Natural killer cell (primary cell): ENCODE measurements at places on chromosomes 7 and 10. TPM values are rescaled to one million over a fixed set of nuclear protein-coding genes. Genes with fewer than 3 reads are reported as not detected.

AKR1C8 gene
- 4.1 TPM for total RNA-seq

DNA sequence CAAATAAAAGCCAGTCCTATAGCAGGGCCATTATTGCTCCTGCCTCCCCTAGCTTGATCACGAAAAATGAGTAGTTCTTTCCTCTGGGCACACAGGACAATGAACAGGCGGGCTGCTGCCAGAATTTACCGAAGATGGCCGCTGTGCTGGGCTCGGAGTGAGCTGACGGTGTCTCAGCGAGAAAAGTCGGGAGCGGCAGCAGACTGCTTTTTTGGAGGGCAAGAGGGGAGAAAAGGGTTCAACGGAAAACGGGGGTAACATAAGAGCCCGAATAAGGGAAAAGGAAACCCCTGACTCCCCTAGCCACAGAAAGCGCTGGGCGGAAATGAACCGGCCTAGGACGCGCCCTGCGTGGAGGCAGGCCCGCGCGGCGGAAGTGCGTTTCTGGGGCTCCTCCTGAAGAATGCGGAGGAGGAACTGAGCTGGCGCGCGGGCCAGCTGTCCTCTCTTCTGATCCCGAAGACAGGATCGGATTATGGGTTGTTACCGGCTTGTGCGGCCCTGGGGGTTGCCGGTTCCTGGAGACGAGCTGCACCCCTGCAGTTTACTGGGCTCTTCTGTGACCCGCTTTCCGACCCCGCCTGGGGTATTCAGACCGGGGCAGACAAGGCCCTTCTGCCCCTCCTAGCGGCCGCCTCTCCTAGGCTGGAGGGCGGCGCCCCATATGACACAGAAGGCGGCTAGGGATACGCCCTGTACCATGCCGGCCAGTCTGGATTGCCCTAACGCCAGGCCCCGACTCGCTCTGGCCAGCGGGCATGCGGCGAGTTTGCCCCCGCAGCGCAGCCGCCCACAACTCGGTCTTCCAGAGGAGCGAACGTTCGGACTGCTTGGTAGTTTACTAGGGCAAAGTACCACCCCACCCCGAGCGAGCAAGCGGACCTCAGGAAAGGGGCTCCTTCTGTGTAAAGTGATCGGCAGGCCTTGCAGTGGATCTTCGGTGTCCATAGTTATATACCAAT, 30.1 kb upstream of the KMT2E start:
- peaks cover 16% of the 10 kb centered on the region for H3K4me1 ChIP-seq
- peak overlapping the region; percentile 81 for H3K4me3 ChIP-seq
- H3K27ac ChIP-seq, result peak overlapping the region; percentile 98
- DNase-seq, result peak; percentile 81

DNA sequence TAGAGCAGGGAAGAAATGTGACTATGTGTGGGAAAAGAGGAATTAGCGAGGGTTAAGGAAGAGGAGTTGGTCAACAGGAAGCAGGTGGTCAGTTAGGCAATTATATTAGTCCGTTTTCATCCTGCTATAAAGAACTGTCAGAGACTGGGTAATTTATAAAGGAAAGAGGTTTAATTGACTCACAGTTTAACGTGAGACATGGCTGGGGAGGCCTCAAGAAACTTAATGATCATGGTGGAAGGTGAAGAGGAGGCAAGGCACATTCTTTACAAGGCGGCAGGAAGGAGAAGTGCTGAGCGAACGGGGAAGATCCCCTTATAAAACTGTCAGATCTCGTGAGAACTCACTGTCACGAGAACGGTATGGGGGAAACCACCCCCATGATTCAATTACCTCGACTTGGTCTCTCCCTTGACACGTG, 35.0 kb downstream of the RAMP3 start:
- no peak for DNase-seq
- no peak overlapping the region for H3K4me3 ChIP-seq
- no peaks in the 10 kb centered on the region for H3K4me1 ChIP-seq
- no peaks in the 10 kb centered on the region for H3K27me3 ChIP-seq

- peak overlapping the region; percentile 5 for H3K27ac ChIP-seq
- no peak overlapping the region for H3K4me3 ChIP-seq
- no peak for DNase-seq
- no peaks in the 10 kb centered on the region for H3K27me3 ChIP-seq
These were observed 26.6 kb downstream of the GIMAP8 start for GRCh38 chr7:150476819-150477631.

DNA sequence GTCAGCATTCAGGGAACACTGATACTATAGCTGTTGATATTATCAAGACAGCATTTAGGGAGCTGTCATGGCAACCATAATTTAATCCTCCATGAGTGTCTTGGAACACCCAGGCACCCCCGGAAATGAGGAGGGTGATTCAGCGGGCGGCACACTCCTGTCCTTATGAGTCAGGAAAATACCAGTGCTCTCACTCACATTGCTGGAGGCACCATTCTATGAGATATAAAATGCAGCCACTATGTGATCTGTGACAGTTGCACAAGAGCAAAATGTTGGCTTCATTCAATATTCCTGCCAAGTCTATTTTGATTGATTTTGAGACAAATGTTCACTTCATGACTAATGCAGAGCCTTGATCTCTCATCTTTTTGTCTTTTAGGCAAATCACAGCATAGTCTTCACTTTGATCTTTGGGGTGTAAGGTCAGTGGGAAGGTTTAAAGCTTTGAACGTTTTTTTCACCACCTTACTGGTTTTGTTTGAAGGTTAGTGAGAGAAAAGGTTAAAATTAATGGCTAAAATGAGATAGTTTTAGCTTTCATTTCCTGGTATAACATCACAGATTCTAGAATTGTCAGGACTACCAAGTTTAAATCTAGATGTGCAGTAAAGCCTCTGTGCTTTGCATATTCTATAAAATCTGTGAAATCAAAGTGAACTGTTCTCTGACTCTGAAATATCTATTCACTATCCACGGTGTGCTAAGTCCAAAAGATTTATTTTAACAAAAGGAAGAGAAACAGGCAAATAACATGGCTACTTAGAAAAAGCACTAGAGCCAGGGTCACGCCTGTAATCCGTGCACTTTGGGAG, 12.4 kb upstream of the ARHGAP12 start:
- H3K4me3 ChIP-seq, result no peak overlapping the region
- DNase-seq, result no peak
- no peaks in the 10 kb centered on the region for H3K36me3 ChIP-seq
- H3K4me1 ChIP-seq, result peaks cover 5% of the 10 kb centered on the region
- H3K27ac ChIP-seq, result no peak overlapping the region

DNA sequence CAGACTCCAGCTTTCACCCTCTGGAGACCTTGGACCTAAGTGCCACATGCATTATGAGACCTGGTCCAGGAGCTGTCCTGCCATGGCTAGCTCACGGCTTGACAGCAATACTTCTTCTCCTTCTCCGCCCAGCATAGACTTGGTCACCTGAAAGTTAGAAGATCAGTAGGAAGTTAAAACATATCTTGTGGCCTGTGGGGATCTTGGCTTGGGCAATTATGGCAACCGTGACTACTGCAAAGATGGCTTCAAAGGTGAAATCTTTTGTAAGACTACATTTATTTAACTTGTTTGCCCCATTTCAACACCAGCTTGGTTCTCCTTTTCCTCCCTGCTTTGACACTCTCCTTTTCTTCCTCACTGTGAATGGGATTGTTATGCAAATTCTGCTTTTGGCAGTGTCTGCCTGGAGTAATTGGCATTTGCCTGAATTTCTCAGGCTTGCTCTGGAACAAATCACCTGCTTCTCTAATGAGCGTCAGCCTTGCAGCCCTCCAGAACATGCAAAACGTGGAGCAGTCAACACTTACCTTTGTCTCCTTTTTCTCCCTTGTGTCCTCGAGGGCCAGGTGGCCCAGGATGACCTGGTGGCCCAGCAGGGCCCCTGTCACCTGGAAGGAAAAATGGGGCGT, 53.4 kb downstream of the COL17A1 start:
- no peak overlapping the region for H3K27ac ChIP-seq
- H3K4me1 ChIP-seq, result no peaks in the 10 kb centered on the region
- H3K4me3 ChIP-seq, result no peak overlapping the region
- H3K27me3 ChIP-seq, result no peaks in the 10 kb centered on the region
- no peak for DNase-seq
